DMS53 (cell line): ENCODE measurements at places on chromosomes 12 and 14.
A peak's percentile ranks its signal among the peaks of the same experiment; 100 is the strongest.

- no peak for DNase-seq
Observed at GRCh38 chr12:106276032-106276740, 26.3 kb upstream of the TCP11L2 start.

DNA sequence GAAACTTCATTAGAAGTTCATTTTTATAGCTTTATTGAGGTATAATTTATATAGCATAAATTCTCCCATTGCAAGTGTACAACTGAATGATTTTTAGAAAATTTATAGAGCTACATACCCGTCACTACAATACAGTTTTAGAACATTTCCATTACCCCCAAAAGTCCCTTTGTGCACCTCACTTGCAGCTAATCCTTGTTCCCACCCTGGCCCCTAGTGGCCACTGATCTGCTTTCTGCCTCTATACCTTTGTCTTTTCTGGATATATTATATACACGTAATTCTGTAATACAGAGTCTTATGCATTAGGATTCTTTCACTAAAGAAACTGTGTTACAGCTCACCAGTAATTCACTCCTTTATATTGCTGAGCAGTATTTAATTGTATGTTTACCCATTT is 145.1 kb upstream of the DIO2 start:
- DNase-seq = peak; percentile 28

DNA sequence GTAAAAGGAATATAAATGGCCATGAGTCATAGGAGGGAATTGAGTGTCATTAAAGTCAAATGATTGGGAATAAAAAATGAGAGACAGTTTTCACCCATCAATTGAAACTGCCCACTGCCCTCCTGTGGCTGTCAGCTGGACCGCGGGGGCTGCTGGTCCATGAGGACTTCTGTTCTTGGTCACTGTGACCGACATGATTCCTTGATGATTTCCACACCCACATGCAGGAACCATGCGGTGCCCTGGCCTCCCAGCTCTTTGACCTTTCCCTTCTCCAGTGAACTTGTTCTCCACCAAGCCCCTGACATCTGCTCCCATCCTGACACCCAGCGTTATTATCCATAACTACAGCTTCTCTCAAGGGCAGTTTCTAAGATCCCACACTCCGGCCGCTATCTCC is 48.4 kb downstream of the C12orf75 start:
- DNase-seq = peak; percentile 31

- no peak for DNase-seq
Observed at GRCh38 chr14:84017495-84017894, 1512.4 kb upstream of the FLRT2 start.

- DNase-seq = peak; percentile 34
Observed at GRCh38 chr12:56900583-56900982, 33.6 kb downstream of the SDR9C7 start.

DNA sequence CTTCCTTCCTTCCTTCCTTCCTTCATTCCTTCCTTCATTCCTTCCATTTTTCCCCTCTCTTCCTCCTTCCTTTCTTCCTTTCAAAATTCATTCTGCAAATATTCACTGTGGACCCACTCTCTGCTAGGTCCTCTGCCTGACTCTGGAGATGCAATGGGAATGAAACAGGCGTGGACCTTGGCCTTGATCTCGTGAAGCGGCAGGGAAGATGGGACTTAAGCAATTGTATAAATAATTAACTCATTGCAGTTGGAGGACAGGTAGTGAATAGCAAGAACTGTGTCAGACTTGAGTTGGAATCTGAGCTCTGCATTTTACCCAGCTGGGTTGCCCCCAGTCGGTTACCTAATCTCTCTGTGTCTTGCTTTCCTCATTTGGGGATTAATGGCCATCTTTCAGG is 230.6 kb upstream of the LHX5 start:
- no peak for DNase-seq

GRCh38 chr12:50188875-50189575 is 21.9 kb upstream of the CERS5 start:
- DNase-seq = no peak

DNA sequence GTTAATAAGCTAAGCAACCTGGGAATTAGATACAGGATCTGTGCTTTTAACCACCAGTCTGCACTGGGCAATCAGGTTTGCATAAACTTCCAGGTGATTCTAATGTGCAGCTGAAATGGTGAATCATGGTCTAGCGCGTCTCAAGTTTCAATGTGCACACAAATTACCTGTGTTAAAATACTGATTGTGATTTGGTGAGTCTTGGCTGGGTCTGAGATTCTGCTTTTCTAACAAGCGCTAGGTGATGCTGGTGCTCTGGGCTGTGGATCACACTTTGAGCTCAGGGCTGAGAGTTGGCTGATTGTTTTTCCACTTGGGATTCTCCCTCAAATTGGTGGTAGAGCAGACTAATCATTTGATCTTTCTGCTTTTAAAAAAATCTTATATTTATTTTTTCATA is 124.8 kb downstream of the C12orf75 start:
- DNase-seq = peak; percentile 71

DNA sequence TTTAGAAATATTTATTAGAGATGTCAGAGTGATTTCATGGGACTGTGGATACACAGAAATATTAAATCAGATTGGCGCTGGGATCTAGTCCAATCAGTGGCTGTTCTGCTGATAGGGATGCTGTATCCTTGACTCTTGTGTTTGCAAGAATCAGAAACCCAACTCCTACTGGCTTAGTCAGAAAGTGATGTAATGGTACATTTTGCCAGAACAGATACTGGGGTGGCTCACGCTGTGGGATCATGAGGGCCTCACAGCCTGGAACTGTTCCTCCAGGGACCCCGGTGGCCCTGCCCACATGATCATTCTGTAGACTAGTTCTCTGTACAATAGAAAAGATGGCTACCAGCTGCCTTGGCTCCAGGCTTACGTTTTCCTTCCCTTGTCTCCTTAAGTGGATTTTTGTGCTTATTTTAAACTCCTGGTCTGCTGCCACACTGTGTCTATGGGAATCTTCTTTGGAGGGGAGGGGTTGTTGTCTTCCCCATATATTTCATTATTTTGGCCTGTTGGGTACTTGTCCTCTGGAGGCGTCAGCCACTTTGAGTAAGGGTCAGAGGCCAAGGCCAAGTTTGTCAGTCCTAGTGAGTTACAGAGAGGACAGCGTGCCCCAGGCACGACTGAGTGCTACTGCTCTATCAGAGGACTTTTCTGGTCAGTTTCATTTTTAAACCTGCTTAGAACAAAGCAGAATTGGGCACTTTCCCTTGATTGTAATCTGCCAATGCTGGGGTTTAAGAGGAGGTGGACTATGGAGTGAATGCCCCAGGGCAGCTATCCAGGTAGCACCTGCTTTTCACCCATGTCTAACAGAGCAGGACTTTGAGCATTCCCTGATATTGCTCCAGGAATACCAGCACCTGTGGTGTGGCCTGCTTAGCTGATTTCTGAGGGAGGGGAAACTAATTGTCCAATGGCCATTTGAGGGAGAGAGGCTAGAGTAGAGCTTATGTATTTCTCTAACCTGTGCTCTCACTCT is 164.3 kb downstream of the SLC5A8 start:
- DNase-seq = no peak

DNA sequence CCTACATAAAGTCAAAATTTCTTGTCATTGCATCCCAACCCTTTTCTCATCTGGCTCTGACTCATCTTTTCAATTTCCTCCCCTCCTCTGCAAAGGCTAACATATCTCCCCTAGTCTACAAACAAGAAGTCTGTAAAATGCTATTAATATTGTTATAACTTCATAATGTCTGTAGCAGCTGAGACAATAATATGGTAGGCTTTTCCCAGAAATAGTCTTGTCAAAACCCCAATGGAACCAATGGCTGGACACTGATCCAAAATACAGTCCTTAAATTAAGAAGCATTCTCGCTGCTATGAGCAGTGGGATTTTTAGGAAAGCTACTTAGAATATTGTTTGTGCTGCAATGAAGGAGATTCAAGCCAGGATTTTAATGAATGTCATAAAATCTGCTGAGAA is 131.4 kb downstream of the KLHL28 start:
- DNase-seq = no peak

- peak; percentile 30 for DNase-seq
Observed at GRCh38 chr14:53528185-53528671, 375.1 kb upstream of the DDHD1 start.

- no peak for DNase-seq
Observed at GRCh38 chr14:68772761-68773381, 20.0 kb downstream of the ZFP36L1 start.

DNA sequence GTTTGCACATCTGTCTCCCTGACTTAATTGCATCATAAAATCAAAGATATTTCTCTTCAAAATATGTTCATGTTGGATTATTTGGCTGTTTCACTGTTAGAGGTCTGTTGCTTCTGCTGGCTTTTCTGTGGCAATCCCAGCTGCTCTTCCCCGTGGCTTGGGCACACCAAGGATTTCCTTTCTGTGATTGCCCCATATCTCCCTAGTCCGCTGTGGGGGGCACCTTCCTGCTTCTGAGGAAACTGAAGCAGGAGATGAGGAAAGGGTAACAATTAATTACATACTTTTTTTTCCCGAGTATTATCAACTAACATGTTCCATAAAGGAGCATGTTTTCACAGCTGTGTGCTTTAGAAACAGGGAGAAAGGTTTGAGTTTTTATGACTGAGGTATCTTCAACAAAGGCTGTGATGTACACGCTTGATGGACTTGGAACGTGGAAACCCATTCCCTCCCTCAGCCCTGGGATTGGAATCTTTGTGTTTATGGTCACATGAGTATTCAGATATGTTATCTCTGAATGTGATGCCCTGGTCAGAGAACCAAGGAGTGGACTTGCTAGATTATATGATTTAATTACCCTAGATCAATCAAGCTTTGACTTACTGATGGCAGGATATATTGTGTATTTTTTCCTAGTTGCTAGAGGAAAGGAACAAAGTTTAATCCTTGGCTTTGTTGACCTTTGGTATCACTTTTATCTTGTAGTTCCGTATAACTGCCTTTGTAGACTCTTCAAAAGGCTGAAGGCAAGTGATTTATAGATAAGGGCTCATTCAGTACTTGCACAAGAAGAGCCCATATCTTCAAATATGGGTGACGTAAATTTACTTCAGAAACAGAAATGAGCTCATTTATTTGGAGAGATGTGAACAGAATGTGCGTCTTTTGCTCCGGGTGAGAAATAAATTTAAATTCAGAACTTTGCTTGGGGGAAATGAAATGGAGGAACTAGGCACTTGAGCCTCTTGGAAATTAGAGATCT is 46.7 kb downstream of the BORCS5 start:
- no peak for DNase-seq

DNA sequence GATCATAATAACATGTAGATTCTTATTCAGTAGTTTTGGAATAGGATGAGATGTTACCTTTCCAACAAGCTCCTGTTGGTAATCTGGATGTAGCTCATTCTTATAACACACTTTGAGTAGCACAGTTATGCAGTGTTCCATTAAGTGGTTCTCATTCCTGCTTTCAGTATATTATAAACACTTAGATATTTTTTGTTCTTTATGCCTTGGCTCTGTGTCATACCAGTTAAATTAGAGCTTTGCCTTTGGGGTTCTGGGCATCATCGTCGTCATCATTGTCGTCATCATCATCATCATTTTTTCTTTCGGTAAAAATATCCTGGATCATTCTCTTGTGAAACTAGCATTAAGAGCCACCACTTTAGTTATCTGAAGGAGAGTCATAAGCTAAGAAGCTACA is 87.5 kb downstream of the FUT8 start:
- DNase-seq = no peak

- DNase-seq = no peak
Observed at GRCh38 chr14:33307691-33308251, 369.1 kb downstream of the NPAS3 start.

DNA sequence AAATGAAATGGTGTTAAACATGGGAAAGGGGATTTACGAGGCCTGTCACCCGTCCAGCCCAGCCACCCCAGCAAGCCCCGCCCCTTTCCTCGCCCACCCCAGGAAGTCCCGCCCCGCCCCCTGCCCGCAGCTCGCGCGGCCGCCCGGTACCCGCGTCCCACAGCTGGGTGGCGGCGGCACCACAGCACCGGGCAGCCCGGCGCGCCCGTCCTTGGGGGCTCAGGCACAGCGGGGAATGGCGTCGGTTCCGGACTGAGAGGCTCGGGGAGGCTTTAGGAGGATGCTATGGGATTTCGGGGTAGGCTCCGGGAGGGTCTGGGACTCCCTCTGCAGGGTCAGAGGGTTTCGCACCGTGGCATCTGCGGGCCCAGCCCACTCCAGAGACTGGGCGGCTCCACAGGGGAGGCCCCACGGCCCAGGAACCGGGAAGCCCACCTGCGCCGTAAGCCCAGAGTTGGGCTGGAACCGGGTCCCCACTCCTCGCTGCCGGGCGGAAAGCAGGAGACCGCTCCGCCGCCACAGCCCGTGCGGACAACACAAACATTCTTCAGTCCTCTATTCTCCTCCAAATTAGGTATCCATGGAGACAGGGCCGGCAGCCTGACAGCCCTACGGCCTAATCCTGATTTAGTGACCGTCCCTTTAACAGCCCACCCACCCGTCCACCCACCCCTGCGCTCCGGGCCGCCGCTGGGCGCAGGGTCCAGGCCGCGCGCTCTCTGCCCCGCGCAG is 1.4 kb downstream of the FIGNL2 start:
- DNase-seq = peak; percentile 61

GRCh38 chr14:86712727-86713126 is 1182.8 kb downstream of the FLRT2 start:
- no peak for DNase-seq

- DNase-seq = peak; percentile 79
Observed at GRCh38 chr14:105436891-105437722, 17.5 kb downstream of the MTA1 start.

DNA sequence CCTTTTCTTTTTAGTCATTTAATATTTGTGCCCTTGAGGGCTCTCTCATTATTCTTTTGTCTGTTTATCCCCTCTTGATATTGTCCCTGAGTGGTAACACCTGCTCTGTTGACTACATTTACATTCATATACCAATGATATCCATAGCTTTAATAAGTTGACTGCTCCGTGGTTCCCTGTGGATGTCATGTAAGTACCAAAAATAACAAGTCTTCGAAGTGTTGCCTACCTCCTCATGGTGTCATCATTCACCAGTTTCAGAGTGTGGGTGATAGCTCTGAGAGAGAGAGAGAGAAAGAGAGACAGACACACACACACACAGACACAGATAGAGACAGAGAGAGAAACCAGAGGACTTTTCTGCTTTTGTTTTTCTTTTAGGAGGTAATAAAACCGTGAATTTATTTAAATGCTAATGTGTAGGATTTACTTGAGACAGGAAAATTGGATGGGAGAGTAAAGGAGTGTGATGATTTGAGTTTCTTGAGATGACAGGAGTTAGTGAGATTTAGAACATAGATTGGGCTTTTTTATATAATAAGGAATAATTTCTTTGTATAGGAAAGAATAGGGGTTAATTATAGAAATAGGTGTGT is 52.2 kb downstream of the PAPOLA start:
- DNase-seq = no peak

GRCh38 chr12:77540097-77540496 is 290.6 kb upstream of the NAV3 start:
- no peak for DNase-seq

DNA sequence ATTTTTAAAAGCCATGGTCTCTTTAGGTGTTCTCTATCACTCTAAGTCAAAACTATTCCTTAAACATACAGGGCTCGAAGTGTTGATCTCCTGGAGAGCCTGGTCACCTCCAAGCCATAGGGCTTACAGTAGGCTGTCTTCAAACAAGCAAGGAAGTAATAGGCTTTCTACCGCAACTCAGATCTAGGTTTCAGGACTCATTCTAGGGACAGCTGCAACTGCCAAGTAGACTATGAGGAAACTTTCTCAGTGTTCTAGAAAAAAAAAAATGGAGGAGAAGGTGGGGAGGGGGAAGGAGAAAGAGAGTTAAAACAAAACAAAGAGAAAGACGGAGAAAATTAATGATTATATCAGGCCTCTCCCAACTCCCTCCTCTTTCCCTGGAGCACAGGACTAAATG is 106.9 kb upstream of the ETV6 start:
- DNase-seq = no peak
